ENCODE measurements at places on chromosomes 7 and 10.

- H3K4me3 ChIP-seq: no peak overlapping the region
- DNase-seq: no peak
- H3K4me1 ChIP-seq: peaks cover 15% of the 10 kb centered on the region
- no peak overlapping the region for H3K27ac ChIP-seq
- H3K27me3 ChIP-seq: peaks cover 2% of the 10 kb centered on the region
These were observed 42.2 kb downstream of the BMPR1A start for GRCh38 chr10:86798611-86799010.

GRCh38 chr7:22563621-22564241 lies 63.7 kb upstream of the STEAP1B start:
- DNase-seq: no peak
- H3K4me3 ChIP-seq: no peak overlapping the region
- no peaks in the 10 kb centered on the region for H3K27me3 ChIP-seq
- H3K36me3 ChIP-seq: no peaks in the 10 kb centered on the region

GRCh38 chr7:10429031-10429430 lies 544.6 kb upstream of the PHF14 start:
- no peaks in the 10 kb centered on the region for H3K36me3 ChIP-seq
- DNase-seq: no peak
- no peak overlapping the region for H3K4me3 ChIP-seq
- H3K27me3 ChIP-seq: no peaks in the 10 kb centered on the region
- no peaks in the 10 kb centered on the region for H3K4me1 ChIP-seq
- no peak overlapping the region for H3K27ac ChIP-seq

DNA sequence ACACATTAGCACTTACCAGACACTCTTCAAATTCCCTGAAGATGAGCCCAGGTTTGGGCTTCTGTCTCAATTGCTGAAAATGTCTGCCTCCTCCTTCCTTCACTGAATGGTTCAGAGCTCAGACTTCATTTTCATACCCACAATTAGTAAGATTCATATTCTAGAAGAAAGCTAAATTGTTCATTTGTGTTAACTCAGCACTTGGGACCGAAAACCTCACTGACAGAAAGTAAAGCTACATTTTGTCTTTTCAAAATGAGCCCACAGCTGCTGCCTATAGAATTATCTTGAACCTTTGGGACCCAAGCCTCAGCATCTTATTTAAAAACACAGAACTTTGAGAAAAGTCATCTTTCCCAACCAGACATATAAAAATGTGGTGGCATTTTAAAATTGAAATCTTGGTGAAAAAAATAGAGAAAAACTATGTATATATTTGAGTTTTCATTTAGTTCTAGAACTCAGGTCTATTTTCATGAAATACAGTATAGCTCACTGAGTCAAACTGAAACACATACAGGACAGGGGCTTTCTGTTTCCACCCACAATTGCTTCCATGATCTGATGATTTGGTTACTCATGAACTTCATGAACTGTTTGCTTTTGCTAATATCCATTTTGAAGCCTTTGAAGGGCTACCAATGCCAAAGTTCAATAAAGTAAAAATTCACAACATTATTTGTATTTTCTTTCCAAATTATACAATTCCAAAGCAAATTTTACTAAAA lies 119.1 kb upstream of the PFKP start:
- H3K4me3 ChIP-seq: no peak overlapping the region
- H3K4me1 ChIP-seq: no peaks in the 10 kb centered on the region
- H3K36me3 ChIP-seq: no peaks in the 10 kb centered on the region

GRCh38 chr7:36291387-36292316 lies 98.0 kb upstream of the ANLN start:
- H3K36me3 ChIP-seq: peaks cover 13% of the 10 kb centered on the region
- DNase-seq: peak; percentile 87
- H3K27me3 ChIP-seq: peaks cover 8% of the 10 kb centered on the region
- H3K27ac ChIP-seq: peak overlapping the region; percentile 98
- peak overlapping the region; percentile 34 for H3K4me3 ChIP-seq
- H3K4me1 ChIP-seq: peaks cover 45% of the 10 kb centered on the region
